ENCODE measurements at places on chromosomes 2 and 18. TPM values are rescaled to one million over a fixed set of nuclear protein-coding genes. Genes with fewer than 3 reads are reported as not detected.

DNA sequence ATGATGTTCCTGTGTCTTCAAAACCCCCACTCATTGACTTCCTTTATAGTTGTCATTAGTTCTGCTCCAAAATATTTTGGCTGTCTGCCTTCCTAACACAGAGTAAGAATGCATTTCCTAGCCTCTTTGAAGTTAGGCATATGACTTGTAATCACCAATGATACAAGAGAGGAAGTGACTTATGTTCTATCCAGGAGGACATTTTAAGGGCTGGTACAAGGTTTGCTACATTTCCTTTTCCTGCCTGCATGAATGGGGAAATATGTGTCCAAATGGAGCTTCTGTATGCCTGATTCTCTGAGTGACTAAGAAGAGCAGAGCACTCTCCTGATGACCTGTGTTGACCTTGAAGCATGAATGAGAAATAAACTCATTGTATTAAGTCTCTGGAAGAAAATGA is 115.1 kb downstream of the PLCL1 start:
- H3K4me1 ChIP-seq = no peaks in the 10 kb centered on the region
- no peaks in the 10 kb centered on the region for H3K36me3 ChIP-seq
- H3K27me3 ChIP-seq = peaks cover 31% of the 10 kb centered on the region
- H3K27ac ChIP-seq = no peak overlapping the region

GAL3ST2 gene
- total RNA-seq = not detected

GPR39 gene
- 0.42 TPM for total RNA-seq

GRCh38 chr2:155372969-155373368 is 674.5 kb downstream of the KCNJ3 start:
- peaks cover 31% of the 10 kb centered on the region for H3K27me3 ChIP-seq
- H3K4me3 ChIP-seq = no peak overlapping the region
- H3K4me1 ChIP-seq = no peaks in the 10 kb centered on the region
- DNase-seq = no peak
- H3K36me3 ChIP-seq = no peaks in the 10 kb centered on the region

ACMSD gene
- not detected for total RNA-seq

GRCh38 chr2:76247006-76247405 is 536.3 kb upstream of the GCFC2 start:
- H3K27me3 ChIP-seq = no peaks in the 10 kb centered on the region
- H3K36me3 ChIP-seq = no peaks in the 10 kb centered on the region
- DNase-seq = no peak
- H3K4me3 ChIP-seq = no peak overlapping the region

GRCh38 chr2:63654959-63655358 is 66.2 kb downstream of the MDH1 start:
- no peaks in the 10 kb centered on the region for H3K27me3 ChIP-seq
- no peaks in the 10 kb centered on the region for H3K36me3 ChIP-seq
- no peak overlapping the region for H3K27ac ChIP-seq
- DNase-seq = no peak
- no peaks in the 10 kb centered on the region for H3K4me1 ChIP-seq

NT5DC4 gene
- total RNA-seq = not detected

FAP gene
- 38.1 TPM for total RNA-seq

SRD5A2 gene
- total RNA-seq = not detected

- H3K27me3 ChIP-seq = no peaks in the 10 kb centered on the region
- no peak overlapping the region for H3K4me3 ChIP-seq
- no peak for DNase-seq
- peaks cover 3% of the 10 kb centered on the region for H3K4me1 ChIP-seq
Observed at GRCh38 chr2:202609381-202610145, 25.2 kb upstream of the FAM117B start.

- no peaks in the 10 kb centered on the region for H3K27me3 ChIP-seq
- H3K4me1 ChIP-seq = peaks cover 16% of the 10 kb centered on the region
- no peak for DNase-seq
- no peaks in the 10 kb centered on the region for H3K36me3 ChIP-seq
Observed at GRCh38 chr2:199983534-199983933, 28.2 kb downstream of the MAIP1 start.

GRCh38 chr2:161991991-161992390 is 82.0 kb downstream of the DPP4 start:
- H3K36me3 ChIP-seq = no peaks in the 10 kb centered on the region
- peaks cover 16% of the 10 kb centered on the region for H3K27me3 ChIP-seq
- H3K4me3 ChIP-seq = no peak overlapping the region
- no peak for DNase-seq
- H3K4me1 ChIP-seq = peaks cover 11% of the 10 kb centered on the region

DNA sequence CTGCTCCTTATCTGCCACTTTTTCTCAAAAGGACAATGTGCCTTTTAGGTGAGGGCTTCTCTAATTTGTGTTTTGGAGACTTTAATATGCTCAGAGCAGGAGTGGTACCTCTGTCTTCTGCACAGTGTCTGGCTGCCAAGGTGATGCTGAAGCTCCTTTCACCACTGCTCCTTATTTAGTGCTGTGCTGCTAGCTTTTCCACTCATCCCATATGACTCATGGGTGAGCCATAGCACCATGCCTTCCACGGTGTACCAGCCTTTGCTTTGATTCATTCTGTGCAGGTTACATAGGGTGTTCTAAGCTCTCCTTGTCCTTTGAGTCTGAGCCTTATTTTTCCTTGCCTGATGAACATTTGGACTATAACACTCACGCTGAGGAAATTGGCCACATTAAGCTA is 202.4 kb downstream of the ARL6IP6 start:
- no peaks in the 10 kb centered on the region for H3K36me3 ChIP-seq
- no peaks in the 10 kb centered on the region for H3K4me1 ChIP-seq
- no peaks in the 10 kb centered on the region for H3K27me3 ChIP-seq
